ELR (cell line): ENCODE measurements at places on chromosomes 16 and 17.

DNA sequence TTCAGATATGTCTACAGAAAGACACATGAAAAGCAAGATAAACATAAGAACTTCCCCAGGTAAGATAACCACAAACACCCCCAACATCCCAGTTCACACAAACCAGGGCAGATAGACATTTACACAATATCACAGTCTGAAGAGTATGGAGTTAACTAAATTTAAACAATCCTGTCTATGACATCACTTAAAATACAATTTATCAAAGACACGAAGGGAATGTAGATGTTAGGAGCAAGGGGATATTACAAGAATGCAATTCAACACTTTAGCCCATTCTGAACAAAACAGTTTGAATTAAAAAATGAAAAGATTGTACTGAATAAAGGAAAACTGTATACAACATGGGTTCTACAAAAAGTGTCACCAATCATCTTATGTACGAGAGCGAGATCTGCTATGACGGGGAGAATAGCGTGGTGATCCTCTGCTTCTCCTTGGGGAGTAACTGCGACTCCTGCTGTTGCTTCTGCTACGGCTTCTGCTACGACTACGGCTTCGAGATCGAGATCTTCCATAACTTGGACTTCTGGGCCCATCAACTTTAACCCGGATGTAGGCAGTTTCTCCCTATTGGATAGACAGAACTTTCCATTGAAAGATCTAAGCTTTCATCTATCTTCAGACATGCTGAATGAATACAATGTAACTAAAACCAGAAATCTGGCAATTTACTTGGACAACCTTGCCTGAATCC is 1.9 kb downstream of the SRSF1 start:
- no peak for DNase-seq

- DNase-seq = no peak
These were observed 17.5 kb downstream of the OTOP3 start for GRCh38 chr17:74953134-74953687.

DNA sequence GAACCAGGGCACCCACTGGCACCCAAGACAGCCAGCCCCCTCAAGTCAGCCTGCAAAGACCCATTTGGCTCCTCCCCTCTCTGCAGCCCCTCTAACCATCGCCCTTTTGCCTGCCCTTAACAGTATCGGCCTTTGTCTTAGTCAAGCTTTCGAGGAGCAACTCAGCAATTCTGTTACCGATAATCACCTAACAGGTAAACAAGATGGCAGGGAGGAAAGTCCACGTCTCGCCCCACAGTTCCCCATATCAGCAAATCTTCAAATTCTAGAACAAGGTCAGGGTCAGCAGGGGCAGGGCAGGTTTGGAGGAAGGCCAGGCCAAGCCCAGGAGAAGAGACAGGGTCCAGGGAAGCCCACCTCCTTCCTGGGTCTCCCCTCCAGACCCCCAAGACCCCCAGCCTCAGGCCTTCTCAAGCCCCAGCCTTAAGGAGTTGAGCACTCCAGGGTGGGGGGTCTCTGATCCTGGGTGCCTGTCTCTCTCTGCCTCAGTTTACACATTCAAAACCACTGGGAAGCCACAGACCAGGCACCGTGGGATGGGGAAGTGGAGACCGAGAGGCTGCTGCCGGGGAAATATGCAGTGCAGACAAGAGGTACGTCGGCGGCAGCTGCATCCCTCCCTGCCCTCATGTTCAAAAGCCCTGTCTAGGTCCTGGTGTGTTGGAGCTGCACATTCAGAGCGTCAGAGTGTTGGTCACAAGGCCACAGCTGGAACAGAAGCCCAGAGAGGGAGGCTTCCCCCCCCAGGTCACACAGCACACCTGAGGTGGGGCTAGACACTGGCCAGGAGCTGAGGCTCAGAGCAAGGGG is 3.9 kb upstream of the OSGIN1 start:
- no peak for DNase-seq

DNA sequence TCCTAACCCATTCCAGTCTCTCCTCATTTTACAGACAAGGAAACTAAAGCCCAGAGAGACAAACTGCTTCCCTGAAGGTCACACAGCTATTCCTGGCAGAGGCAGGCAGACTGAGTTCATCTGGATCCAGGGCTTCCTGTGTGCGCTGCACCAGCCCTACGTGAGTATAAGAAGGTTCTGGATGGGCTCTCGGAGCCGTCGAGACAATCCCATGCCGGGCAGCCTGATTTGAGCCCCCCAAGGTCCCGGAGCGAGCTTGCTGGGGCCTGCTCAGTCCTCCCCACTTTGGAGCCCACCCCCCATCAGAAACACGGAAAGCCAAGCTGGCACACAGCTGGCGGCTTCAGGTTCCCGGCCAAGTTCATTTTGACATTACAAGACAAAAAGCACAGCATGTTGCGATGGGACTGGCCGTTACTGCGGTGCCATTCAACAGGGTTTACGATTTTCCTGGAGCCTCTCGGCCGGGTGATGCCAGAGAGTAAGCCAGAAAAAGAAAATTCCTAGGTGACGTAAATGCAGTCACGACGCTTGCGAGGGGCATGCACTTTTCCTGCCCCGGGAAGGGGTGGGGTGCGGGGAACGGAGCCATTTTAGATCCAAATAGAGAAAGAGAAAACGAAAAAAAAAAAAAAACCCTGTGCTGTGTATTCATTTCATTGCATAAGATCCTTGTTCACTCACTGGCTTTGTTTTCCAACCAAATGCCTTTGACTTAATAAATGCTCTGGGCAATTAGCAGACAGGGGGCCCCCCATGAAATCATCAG is 167.1 kb upstream of the FOXF1 start:
- peak; percentile 81 for DNase-seq

DNA sequence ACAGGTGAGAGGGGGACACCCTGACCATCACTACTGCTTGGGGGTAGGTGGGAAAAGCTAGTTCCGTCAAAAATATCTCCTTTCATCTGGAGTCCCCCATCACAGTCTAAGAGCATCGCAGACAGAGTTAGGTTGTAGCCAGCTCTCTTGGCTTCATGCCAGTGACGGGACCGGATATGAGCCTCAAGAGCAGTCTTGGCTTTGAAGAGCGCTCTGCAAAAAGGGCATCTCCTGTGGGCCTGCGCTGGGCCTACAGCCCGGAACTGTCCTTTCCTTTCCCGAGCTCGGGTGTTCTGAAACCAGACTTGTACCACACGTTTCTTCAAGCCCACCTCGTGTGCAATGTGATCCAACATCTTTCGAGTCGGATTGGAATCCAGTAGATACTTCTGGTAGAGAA is 253.6 kb downstream of the ZFHX3 start:
- no peak for DNase-seq

DNA sequence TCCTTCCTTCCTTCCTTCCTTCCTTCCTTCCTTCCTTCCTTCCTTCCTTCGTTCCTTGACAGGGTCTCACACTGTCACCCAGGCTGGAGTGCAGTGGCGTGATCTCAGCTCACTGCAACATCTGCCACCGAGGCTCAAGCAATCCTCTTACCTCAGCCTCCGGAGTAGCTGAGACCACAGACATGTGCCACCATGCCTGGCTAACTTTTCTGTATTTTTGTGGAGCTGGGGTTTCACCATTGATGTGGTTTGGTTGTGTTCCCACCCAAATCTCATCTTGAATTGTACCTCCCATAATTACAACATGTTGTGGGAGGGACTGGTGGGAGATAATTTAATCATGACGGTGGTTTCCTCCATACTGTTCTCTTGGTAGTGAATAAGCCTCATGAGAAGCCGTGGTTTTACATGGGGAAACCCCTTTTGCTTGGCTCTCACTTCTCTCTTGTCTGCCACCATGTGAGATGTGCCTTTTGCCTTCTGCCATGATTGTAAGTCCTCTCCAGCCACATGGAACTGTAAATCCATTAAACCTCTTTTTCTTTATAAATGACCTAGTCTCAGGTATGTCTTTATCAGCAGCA is 90.3 kb upstream of the MPHOSPH6 start:
- no peak for DNase-seq

DNA sequence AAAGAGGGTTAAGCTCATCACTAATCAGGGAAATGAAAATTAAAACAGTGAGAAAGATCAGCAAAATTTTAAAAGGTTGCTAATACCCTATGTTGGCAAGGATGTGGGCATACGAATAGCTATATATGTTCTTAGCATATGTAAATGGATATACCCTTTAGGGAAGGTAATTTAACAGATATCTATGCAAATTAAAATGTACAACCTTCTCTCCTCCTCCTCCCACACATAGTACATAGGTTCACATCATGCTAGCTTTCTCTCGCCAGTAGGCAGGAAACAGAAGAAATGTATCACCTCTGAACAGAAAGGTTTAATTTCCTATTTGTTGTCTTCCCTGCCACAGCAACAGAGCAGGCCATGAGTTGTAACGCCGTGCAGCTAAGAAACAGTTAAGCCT is 103.8 kb downstream of the CDYL2 start:
- no peak for DNase-seq

DNA sequence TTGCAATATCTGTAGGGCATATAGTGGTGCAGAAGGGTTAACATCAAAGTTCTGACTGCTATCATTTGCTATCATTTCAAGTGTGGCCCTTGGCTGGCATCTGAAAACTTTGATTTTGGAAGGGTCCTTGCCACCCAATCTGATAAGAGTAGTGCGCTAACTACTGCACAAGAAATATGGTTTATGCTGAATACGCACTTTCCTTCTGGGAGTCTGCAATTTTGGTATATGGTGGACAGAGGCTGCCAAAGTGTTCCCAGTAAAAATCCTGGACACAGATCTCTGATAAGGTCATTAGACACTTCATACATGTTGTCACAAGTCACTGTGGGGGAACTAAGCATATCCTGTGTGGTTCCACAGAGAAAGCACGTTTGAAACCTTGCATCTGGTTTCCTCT is 461.6 kb upstream of the CDH11 start:
- no peak for DNase-seq
